ENCODE measurements at places on chromosomes 2 and 18.

- peak; percentile 77 for DNase-seq
These were observed 1074.2 kb upstream of the ZEB2 start for GRCh38 chr2:145593991-145594614.

DNA sequence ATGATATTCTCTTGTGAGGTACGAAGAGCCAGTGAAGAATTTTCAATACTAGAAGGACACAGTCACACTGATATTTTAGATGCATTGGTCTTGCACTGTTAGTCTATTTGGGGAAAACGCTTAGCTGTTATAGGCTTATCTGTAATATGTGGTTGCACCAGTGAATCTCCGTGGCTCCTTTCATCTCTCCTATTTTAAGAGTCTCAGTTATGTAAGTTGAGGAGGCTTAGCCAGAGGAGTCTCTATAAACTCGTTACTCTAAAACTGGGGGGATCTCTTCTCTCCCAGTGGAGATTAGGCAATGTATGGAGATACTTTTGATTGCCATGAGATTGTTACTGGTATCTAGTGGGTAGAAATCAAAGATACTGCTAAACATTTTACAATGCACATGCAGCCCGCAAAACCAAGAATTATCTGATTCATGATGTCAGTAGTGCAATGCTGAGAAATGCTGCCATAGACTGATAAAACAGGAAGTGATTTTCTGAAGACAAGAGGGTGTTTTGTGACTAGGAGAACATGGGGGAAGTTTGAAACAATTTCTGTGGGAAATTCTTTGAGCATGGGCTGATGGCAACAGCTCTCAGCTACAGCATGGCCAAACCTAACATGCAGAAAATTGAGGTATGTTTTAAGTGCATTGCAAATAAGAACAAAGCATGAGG lies 339.1 kb downstream of the SOX11 start:
- DNase-seq = no peak

DNA sequence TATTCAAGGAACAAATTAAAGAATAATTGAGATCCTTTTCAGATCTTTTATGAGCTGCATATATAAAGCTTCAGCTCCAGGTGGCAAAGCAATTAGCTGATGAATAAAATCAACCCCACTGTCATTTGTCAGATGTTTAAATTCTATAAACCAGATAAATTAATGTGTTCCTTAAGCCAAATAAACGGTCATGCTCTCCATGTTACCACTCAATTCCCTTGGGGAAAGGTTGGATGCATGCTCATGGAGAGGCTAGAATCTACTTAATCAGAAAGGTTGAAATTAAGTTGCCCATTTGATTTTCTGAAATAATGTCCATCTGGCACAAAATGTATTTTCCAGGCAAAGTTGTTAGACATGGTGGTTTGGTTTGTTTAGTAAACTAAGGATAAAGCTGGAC lies 282.5 kb upstream of the SPRED2 start:
- DNase-seq = no peak

DNA sequence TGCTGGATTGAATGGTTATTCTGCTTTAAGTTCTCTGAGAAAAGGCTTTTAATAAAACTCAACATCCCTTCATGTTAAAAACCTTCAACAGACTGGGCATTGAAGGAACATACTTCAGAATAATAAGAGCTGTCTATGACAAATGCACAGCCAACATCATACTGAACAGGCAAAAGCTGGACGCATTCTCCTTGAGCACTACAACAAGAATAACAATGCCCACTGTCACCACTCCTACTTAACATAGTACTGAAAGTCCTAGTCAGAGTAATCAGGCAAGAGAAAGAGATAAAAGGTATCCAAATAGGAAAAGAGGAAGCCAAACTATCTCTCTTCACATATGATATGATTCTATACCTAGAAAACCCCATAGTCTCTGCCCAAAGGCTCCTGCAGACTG lies 641.4 kb downstream of the IRS1 start:
- no peak for DNase-seq

- DNase-seq = no peak
These were observed 591.0 kb downstream of the ARHGAP15 start for GRCh38 chr2:143720095-143720664.

DNA sequence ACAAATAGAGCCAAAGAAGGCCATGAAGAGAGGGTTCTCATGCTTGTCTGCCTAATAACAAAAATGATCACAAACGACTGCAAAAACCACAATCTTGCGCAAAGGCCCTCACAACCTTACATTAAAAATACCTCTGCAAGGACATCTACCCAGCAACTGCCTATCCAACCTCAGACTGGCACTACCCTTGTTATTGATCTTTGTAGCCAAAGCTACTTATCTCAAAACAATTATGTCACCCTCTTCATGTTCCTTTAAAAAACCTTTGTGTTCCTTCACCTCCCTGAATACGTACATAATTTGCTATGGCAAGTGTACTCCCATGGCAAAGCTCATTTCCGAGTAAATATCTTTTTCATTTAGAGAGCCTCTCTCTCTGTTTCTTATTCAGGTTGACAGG lies 44.1 kb downstream of the TMEM163 start:
- DNase-seq = no peak

- DNase-seq = no peak
These were observed 60.6 kb downstream of the CCDC74A start for GRCh38 chr2:131588152-131588873.

GRCh38 chr2:24009367-24009679 lies 562 bp upstream of the MFSD2B start:
- DNase-seq = no peak

GRCh38 chr2:213958086-213958485 lies 452.8 kb upstream of the VWC2L start:
- no peak for DNase-seq

- no peak for DNase-seq
These were observed 8.0 kb downstream of the PDCD1 start for GRCh38 chr2:241850544-241851324.

DNA sequence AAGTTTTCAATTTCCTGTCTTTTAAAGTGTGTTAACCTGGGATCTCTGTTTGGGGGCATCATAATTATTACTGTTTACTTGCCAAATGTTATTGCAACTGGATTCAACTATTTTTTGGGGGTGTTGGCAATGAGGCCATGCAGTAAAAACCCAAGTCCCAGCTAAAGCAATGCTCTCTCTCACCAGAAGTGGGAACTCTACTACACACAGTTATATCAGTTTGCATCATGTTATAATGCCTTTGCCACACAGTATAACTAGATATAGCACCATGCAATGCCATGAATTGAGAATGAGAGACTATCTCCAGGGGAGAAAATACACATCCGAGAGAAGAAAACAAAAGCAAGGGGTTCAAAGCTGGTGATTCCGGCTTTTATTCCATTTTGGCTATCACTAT lies 79.0 kb downstream of the GCA start:
- DNase-seq = no peak

DNA sequence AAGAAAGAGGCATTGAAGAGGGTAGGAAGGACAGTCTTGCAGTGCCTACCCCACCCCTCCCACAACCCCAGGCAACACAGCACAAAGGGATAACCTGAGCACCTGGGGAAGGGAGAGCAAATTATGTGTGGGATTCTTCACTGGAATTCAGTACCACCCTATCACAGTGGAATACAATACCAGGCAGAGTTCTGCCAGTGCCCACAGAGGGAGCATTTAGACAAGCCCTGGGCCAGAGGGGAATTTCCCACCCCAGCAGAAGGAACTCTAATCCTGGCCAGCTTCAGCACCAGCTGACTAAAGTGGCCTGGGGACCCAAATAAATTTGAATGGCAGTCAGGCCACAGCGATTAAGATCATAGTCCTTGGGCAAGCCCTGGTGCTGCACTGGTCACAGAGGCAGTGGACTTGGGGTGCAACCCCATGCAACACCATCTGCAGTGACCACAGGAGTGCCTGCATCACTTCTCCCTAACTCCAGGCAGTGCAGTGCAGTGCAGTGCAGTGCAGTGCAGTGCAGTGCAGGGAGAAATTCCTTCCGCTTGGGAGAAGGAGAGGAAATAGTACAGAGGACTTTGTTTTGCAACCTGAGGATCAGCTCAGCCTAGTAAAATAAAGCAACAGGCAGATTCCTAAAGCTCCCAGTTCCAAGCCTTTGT lies 147.8 kb upstream of the SRD5A2 start:
- no peak for DNase-seq

GRCh38 chr18:24672165-24672941 lies 211.9 kb downstream of the HRH4 start:
- no peak for DNase-seq
